ENCODE measurements at places on chromosomes 2 and 18.

GRCh38 chr2:74751981-74752851 lies 81.7 kb upstream of the HK2 start:
- DNase-seq = no peak

GRCh38 chr2:98555696-98556095 lies 52.6 kb downstream of the COA5 start:
- no peak for DNase-seq

- DNase-seq = no peak
Measured at GRCh38 chr2:217662984-217663602, 339.7 kb downstream of the TNS1 start.

- DNase-seq = no peak
Measured at GRCh38 chr2:74886811-74887210, 52.9 kb downstream of the HK2 start.

DNA sequence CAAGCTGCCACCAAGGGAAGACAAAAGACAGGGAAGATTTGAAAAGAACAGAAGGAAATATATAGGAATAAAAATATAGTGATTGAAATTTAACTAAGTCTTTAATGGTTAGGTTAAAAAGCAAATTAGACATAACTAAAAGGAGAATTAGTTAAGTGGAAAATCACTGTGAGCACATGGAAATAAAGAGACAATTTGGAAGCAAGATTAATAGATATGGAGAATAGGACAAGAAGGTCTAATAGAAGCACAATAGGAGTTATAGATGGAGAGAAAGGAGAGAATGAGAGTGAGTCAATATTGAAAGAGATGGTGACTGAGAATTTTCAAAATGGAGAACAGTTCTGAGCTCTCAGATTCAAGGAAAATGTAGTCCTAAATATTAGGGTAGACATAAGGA lies 176.9 kb downstream of the ASB1 start:
- no peak for DNase-seq

- no peak for DNase-seq
Measured at GRCh38 chr2:102736110-102736409, 25.8 kb upstream of the TMEM182 start.

- no peak for DNase-seq
Measured at GRCh38 chr2:240164586-240164985, 24.1 kb upstream of the OTOS start.

- DNase-seq = no peak
Measured at GRCh38 chr18:28003451-28003850, 173.5 kb downstream of the CDH2 start.

GRCh38 chr2:236658974-236659757 lies 89.5 kb downstream of the ACKR3 start:
- DNase-seq = no peak

DNA sequence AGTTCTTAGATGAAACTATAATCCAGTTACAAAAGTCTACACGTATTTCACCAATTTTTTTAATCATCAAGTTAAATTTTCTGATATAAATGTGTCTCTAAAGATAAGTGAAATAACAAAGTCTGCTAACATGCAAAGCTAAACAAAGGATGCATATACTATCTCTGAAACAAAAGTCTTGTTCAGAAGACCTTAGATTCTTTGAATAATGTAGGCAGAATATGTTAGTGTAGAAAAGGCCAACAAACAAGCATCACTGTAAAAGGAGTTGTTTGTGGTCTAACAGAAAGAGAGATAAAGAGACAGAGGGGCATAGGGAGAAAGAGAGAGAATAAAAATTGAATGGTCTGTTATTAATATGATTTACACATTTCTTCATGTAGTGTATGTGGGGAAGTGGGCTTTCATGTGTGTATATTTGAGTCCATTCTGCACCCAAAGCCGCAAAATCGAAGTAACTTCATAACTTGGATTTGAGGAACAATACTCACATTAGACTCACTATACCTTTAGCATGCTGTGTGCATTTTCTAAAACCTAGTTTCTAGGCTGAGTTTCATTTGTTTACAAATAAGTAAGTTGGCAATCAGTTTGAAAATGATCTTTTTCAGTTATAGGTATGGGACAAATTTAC lies 734.8 kb upstream of the REG3G start:
- no peak for DNase-seq

GRCh38 chr2:33477473-33478468 lies 1.3 kb downstream of the RASGRP3 start:
- no peak for DNase-seq

- DNase-seq = peak; percentile 99
Measured at GRCh38 chr2:219001577-219002394, 8.6 kb upstream of the CRYBA2 start.

Data from NCI-H2171 (cell line).